ENCODE measurements at places on chromosomes 5 and 9.

DNA sequence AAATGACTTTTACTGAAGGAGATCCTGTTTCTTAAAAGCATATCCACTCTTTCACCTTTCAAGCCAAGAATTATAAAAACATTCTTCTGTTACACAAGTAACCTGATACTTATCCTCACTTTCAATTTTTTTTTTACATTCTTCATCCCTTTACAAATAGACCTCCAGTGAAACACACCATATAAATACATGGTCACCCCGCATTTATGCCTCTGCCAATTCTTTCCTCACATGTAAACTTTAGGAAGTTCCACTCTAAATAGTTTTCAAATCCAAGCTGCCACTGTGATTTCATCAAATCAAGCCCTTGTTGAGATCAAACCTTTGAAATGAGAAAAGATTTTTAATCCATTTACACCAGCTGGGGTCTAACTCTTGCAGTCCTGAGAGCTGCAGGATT lies 40.0 kb downstream of the GAS1 start:
- no peak for DNase-seq

GRCh38 chr5:5295351-5295750 lies 127.1 kb upstream of the ICE1 start:
- DNase-seq: no peak

DNA sequence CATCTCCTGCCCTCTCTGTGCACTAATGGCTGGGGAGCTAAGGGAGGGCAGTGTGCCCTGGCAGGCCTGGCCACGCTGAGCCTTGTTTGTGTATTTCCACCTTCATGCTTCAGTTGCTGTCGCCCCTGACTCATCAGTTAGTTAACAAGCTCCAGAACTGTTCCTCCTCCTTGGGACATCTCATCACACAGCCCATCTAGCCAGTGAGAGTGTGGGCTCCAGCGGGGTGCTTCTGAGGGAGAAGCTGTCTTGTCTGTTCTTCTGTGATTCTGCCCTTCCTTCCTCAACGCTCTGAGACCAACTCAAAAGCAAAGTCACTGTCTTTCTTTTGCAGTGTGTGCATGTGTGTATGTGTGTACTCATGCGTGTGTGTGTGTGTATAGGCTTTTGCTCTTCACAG lies 58.3 kb upstream of the CPEB4 start:
- no peak for DNase-seq

DNA sequence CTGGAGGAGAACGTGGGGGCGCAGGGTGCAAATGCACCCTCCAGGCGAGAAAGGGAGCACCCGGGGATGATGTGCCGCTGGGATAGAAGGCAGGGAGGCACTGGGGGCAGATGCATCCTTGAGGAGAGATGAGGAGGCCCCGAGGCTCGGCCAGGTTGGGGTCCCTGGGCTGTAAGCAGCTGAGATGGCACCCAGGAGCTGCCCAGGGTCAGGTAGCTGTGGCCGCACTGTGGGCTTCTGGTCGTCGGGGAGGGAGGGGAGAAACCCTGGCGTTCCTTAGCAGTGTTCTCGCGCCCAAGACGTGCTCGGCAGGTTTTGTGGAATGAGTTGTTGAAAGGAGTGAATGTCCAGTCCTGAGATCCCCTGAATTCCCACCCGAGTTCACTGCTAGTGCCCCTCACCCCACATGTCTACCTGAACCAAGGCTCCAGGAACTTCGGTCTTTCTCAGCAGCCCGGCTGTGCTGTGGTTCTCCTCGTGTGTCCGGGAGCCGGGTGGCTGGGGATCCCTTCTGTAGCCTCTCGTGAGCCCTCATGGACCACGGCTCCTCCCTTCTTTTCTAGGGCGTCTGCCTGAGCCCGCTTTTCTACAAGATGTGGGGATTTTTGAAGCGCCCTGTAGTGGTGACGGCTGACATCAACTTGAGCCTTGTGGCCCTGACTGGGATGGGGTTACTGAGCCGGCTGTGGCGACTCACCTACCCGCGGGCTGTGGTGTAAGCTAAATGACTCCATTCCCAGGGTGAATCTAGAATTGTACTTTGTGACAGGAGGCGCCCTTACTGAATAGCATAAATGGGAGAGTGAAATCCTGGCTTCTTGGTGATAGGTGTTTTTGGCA lies 1.1 kb downstream of the POMT1 start:
- peak; percentile 9 for DNase-seq

- no peak for DNase-seq
Measured at GRCh38 chr5:140018920-140019644, 24.0 kb downstream of the NRG2 start.

DNA sequence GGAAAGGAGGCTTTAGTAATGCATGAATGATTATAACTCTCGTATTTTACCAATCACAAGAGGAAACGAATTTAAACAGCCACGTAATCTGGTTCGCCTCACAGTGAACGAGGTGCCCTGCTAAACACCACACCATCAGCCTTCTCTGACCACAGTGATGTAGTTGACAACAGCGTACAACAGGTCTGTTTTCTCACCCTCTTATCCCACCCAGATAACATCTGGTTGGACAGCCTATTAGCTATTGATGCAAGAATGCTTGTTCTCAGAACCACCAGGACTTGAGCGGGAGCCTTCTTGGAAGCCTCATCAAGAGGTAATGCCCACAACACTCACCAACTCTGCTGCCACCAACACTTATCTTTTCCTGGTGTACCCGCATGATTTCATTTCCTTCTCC lies 23.3 kb downstream of the SLC1A3 start:
- no peak for DNase-seq

DNA sequence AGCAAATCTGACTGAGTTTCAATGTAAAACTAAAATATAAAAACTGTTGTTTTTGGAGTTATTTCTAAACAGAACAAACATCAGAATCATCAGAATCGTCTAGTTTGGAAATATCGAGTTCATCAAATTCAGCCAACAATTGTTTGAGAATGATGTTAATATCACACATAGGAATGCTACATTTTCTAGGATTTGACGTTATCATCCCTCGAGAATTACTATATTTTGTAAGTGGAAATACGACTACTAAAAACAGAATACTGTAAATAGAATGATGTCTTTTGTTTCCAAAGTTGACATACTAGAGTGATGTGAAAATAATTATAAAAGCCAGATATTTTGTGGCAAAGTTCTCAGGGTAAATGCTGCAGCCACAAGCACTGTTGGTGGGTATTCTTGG lies 805.9 kb downstream of the TLE1 start:
- DNase-seq: no peak

DNA sequence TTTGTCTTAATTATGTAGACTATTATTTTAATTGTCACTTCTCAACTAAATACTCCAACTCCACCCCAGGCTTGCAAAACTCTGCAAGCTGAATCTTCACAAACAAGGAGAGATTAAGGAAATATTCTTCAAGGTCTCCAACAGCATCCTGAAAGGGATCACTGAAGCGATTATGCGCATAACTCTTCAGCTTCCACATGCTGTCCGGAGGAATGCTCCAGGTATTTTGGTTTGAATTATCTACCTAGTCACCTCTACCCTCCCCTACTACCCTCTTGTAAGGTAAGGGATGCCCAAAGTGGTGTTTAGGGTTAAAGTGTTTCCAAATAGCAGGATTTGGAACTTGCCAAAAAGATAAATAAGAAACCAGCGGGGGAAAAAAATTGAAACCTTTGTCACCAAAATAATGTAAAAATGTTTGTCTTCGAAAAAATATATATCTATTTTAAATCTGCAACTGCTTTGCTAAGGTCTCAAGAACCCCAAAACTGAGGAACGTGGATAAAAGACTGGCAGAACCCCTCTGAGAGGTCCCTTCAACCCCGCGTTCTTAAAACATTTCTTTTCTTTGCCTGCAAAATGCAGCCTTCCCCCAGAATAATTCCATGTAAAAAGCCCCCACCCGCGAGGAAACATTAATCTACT lies 11.6 kb downstream of the PTCH1 start:
- DNase-seq: no peak

GRCh38 chr5:112681481-112681908 lies 56.2 kb upstream of the APC start:
- no peak for DNase-seq

GRCh38 chr5:106185661-106186081 lies 1485.1 kb downstream of the EFNA5 start:
- DNase-seq: no peak

DNA sequence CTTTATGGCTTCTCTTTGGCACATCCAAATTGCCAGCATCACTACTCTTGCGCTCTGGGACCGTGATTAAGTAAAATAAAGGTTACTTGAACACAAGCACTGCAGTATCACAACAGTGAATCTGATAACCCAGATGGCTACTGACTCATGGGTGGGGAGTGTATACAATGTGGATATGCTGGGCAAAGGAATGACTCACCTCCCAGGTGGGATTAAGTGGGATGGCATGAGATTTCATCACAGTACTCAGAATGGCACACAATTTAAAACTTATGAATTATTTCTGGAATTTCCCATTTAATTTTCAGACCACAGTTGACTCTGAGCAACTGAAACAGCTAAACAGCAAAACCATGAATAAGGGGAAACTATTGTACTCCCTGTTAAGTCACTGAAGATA lies 4.3 kb downstream of the GFM2 start:
- no peak for DNase-seq

GRCh38 chr9:89814340-89815040 lies 209.7 kb downstream of the GADD45G start:
- no peak for DNase-seq

DNA sequence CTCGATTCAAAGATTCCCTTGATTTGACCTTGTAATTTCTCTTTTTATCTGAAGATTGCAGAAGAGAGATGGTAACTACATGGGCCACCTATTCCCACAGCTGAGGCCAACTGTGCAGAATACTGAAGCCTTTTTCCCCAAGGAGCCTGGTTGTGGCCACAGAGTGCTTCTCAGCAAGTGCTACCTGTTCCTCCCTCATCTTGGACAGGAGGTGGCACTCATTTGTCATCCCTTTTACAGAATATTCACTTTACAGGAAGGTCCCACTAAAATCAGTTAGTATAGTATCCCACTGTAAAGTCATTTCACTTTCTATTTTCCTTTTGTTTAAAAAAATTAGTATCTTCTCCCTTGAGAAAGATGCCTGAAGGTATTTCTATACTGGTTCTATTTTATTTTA lies 346.4 kb downstream of the ARL15 start:
- DNase-seq: no peak

GRCh38 chr5:173010547-173011464 lies 27.2 kb downstream of the ATP6V0E1 start:
- DNase-seq: no peak

DNA sequence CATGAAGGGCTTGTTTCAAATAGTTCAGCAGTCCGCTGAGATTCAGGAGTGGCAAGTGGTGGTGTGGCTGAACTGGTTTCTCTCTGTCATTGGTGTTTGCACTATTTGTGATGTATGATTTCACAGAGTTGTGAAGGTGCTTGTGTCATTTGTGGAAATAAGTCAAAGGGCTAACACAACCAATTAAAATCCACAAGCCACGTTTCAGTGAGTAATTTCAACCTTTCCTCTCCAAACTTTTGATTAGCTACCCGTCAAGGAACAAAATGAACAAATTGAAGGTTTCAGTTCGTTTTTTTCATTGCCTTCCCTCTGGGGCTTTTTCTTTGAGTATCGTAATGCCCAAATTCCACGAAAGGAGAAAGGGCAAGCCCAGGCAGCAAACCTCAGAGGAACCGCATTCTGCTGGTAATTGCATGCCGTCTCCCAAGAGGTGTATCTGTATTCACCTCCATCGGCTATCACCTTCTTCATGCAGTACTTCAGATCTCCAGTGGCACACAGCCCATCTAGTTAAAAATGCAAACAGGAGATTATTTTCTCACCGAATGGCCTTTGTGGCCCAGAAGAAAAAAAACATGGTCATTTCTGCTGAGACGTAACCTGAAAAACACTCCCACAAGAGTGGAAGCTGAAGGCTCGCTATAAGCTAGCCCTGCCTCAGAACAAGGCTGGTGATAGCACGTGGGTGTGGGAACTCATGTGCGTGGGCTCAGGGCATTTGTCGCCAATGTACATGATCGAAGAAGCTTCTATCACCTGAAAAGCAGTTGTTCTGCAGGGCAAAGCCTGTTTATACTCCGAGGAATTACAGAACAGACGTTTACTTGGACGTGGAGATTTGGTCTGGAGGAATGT lies 197.1 kb downstream of the NR3C1 start:
- DNase-seq: no peak

DNA sequence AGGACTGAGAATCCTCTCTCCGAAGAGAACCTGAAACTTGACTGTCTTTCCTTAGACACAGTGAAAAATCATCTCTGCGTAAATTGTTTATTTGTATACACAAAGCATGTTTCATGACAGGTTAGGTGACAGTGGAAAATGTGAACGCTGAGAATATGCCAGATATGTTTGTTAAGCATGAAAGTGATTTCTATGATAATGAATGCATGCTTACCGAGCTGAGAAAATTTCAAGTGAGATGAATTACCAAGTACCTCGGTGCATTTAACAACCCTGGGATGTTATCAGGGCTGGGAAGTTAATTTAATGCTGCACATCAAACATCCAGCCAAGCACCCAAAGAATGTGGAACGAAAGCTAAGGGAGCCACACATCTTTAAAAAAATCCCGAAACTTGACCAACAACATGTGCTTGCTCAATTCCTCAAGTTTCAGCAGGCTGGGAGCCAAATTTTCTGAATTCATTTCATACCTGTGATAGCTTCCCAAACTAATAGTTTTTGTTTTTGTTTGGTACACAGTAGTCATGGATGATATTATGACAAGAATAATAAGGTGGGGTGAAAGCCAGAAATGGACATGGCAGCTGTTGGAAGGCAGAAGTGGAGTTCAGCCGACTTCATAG lies 336.9 kb downstream of the ARHGEF28 start:
- no peak for DNase-seq

DNA sequence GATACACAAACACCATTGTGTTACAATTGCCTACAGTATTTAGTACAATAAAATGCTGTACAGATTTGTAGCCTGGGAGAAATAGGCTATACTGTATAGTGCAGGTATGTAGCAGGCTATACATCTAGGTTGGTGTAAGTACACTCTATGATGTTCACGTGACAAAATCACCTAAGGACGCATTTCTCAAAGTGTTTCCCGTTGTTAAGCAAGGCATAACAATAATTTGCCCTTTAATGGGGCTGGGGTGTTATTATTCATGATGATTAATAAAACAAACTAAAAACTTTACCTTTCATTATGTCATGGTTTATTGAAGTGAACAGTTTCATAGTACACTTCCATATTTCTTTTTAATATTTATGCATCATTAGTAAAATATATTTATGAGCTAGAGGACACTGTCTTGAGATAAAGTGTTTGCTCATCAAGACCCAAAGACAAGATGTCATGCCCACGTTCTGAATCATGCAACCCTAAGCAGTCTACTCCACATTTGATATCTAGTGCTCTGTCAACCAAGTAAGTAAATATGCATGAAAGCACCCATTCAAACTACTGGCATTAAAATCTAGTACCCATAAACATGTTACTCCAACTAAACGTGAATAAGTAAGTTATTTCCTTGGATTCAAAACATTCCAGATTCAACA lies 220.5 kb downstream of the NR2F1-AS1 start:
- no peak for DNase-seq

DNA sequence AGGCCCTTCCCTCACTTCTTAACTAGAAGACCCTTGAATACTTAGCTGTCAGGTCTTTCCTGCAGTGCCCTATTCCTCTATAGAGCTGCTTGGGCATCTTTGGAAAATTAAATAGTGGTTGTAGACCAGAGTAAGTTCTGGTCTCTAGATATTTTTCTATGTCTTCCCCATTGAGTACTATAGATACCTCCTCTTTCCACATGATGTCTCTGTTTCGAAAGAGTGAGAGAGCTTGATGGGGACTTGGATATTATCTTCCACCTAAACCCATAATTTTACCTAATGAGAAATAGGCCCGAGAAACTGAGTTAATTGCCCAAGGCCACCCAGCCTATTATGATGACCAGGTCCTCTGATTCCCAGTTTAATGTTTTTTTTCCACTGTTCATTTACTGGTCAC lies 40.2 kb downstream of the SPEF2 start:
- no peak for DNase-seq

- DNase-seq: peak; percentile 7
Measured at GRCh38 chr9:112180387-112180881, 5.3 kb upstream of the SUSD1 start.

Data from stimulated activated CD8-positive, alpha-beta memory T cell treated with anti-CD3 and anti-CD28 coated beads, Interleukin-4, amount 100 ng/mL, for 1 hour (primary cell).